Stimulated activated CD4-positive, alpha-beta T cell treated with anti-CD3 and anti-CD28 coated beads, TNF-alpha, amount 100 ng/mL, for 24 hours (primary cell): ENCODE measurements at places on chromosomes 5 and 9.

- DNase-seq, result no peak
These were observed 56.5 kb downstream of the GPR107 start for GRCh38 chr9:130110166-130110565.

GRCh38 chr9:6715755-6716643 is 41.8 kb upstream of the KDM4C start:
- peak; percentile 72 for DNase-seq

- DNase-seq, result no peak
These were observed 478.1 kb upstream of the CDH9 start for GRCh38 chr5:27516437-27516836.

DNA sequence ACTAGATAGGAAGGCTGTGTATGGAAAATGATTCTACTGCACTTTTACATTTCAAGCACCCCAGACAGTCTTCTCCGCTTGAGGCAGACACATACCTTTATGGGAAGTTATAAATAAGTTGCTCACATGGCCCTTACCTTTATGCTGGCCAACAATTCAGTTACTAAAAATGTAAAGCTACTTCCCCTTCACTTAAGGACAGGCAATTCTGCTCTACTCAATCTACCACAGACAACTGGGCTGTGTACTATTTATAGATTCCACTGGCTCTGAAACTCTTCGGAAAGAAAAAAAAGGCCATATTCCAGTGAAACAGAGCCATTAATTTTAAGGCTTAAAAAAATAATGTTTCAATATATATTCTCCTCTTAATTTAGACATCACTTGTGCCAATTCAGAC is 59.4 kb downstream of the ELAVL2 start:
- DNase-seq, result no peak

- DNase-seq, result no peak
These were observed 1.6 kb downstream of the FNIP1 start for GRCh38 chr5:131795228-131795627.

GRCh38 chr5:155783791-155784190 is 543.2 kb upstream of the SGCD start:
- DNase-seq, result no peak

- DNase-seq, result no peak
These were observed 218.1 kb upstream of the NREP start for GRCh38 chr5:111975133-111975532.

- peak; percentile 63 for DNase-seq
These were observed 60.7 kb downstream of the HRH2 start for GRCh38 chr5:175718401-175719108.

DNA sequence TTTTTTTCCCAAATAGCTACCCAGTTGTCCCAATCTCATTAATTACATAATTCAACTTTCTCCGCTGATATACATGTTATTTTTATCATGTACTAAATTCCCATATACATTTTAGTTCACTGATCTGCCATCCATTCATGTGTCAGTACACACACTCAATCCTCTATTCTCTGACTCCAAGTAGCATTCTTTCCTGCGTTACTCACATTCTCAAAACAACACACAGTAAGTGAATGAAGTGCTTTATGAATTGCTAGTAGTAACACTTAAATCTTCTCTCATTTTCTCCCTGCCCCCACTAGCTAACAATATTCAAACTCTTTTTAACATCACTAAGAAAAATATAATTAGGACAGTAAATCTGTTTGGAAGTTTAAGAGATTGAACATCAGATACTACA is 8.9 kb downstream of the ZNF366 start:
- DNase-seq, result no peak

DNA sequence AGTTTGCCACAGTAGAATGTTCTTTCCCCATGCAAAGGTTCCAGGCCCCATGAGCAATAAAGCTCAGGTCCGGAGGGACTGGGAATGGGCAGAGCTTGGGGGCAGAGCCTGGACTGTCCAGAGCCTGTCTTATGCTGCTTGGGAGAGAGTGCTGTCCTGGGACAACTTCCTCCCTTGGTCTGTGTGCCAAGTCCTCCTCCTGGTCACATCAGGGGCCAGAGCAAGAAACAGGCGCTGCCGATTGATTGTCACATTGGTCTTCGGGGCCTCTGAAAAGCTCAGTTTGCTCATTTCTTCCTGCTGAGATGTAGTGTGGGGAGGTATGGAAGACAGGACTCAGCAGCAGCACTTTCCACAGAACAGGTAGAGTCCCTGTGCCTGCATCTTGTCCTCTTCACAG is 54.0 kb upstream of the FCN1 start:
- no peak for DNase-seq

GRCh38 chr5:98214240-98215051 is 559.0 kb upstream of the RGMB start:
- no peak for DNase-seq

DNA sequence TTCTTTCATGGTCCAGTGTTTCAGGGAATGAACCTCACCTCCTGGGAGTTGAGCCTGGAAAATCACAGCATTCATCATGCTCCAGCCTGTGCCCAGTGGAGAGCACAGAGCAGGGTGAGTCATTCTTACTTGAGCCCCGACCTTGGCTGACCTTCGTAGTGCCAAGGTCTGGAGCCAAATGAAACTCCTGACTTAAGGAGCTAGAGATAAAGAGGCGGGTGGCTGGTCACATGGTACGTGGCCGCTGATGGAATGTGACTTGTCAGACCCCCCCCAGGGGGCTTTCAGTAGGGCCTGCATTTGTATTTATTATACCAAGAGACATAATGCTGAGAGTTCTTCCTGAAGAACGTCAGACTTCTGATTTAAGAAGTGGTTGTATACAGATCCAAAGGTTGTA is 15.0 kb upstream of the PIP5K1B start:
- DNase-seq, result no peak

DNA sequence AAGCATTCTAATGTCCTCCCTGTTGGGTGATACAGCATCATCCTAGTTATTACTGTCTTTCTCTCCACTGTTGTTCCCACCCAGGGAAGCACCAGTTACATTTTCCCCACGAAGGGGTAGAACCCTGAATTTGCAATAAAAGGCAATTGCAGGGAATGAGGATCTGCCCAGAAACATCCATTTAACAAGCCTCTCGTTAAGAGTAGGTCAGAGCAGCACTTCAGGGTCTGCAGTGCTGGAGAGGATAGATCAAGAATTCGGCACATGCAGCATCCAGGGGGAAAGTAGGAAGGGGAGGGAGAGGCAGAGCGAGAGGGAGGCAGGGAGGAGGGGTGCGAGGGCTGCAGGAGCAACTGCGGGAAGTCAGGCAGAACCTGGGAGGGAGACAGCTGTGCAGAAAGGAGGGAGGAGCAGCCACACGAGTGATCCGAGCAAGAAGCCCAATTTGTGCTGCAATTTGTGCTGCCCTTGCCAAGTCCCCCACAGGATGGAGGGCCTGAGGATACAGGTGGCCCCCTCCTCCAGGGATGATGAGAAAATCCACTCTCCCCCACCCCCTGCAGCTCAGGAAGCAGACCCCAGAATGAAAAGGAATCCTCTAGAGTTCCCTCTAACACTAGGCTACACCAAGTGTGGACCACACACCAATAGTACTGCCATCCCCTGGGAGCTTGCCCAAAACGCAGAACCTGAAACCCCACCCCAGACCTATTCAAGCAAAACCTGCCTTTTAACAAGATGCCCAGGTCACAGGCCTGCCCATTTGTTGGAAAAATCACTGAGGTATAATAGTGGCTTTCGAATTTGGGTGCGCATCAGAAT is 62.2 kb downstream of the EPB41L4B start:
- no peak for DNase-seq

GRCh38 chr9:130462685-130463540 is 18.2 kb downstream of the ASS1 start:
- no peak for DNase-seq

DNA sequence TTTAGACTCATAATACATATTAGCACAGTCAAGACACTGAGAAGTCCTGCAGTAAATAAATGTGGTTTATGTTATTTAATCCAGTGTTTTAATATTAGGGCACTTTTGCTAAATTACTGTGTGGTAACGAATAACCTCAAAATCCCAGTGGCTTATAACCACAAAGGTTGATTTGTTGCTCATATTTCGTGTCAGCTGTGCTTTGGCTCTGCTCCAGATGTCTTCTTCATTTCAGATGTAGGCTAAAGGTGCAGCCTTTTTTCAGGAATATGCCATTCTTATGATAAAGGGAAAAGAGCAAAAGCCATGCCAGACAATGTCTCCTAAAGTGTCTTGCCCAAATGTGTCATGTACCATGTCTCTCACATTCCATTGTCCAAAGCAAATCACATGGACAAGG is 144.8 kb downstream of the BRINP1 start:
- no peak for DNase-seq

GRCh38 chr5:133727636-133728035 is 115.3 kb upstream of the FSTL4 start:
- DNase-seq, result no peak

DNA sequence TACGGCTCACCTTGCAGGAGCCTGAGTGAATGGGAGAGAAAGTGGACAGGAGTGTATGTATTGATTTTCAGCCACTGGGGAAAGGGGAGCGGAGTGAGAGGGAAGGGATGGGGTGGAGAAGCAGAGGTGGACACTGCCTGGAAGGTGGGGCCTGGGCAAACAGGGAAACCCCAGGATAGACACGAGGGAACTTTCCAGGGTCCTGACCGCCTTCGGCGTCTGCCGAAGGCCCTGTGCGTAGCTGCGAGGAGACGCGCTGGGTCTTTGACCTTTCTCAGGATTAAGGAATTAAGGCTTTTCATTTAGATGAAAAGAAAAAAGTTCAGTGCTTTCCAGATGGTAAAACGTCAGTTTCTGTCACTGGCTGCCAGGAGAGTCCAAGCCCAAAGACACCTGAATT is 134.6 kb upstream of the RAPGEF1 start:
- DNase-seq, result no peak

DNA sequence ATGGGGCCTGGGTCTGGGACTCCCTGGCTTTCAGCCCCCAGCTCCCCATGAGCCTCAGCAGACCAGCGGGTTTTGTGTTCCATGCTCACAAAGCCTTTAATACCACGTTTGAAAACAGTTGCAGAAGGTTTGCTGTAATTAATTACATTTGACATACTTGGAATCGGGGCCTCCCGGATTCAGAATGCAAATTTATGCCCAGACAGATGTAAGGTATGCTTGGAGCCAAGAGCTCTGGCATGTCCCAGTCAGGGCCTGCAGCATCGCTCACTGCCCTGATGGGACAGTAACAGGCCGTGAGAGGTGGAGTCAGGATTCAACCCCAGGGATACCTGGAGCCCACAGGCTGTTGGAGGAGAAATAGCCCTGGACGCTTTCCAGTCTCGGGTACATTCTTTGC is 12.2 kb downstream of the ZNF618 start:
- no peak for DNase-seq

DNA sequence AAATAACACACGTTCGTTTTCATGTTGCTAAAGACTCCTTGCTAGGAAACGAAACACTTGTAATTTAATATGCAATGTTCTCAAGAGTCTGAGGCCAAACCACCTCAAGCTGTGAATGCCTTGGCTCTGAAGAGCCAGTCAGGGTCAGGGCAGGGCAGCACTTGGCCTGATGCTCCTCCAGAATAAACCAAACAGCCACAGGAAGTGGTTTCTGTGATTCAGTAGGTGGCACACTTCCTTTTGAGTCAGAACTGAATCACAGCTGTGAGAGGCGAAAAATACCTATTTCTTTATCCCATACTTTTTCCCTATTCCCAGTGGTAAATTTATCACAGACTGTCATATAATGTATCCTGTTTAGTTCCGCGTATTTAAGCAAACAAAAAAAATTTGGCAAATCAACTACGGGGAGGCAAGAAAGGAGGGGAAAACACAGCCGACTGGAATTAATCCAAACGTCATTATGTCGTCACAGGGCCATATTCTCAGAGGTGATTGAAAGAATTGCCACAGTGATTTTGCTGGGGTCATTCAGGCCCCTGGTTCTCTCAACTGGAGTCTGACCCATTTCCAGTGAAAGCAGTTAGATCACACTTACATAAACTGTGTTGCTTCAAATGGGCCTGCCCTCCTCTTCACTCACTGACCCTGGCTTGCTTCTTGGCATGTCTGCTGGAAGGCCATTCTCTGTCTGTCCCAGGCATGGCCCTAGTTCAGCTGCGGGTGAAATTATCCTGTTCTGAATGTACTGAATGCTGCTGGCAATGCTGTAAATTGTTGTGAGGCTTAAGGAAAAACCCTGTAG is 71.2 kb downstream of the ARRDC3 start:
- DNase-seq, result peak; percentile 40

- DNase-seq, result no peak
These were observed 100.4 kb upstream of the FREM1 start for GRCh38 chr9:15010581-15010980.
